ENCODE measurements at places on chromosomes 3 and 15.
A peak's percentile ranks its signal among the peaks of the same experiment; 100 is the strongest.

GRCh38 chr3:62529230-62529629 lies 155.9 kb upstream of the FEZF2 start:
- DNase-seq, result no peak

DNA sequence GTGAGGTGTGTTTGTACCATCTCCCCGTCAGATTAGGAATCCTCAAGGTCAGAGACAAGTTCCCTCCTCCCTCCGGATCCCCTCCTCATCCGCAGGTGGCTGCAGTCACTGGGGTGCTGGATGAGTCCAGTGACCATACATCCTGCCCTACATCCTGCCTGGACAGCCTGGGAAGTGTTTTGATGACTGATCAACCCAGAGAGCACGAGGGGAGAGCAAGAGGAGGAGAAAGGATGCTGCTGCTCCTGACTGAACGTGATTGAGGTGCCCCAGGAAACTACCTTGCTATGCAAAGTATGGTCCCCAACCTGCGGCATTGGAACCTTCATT lies 65.1 kb downstream of the SLC12A8 start:
- no peak for DNase-seq

DNA sequence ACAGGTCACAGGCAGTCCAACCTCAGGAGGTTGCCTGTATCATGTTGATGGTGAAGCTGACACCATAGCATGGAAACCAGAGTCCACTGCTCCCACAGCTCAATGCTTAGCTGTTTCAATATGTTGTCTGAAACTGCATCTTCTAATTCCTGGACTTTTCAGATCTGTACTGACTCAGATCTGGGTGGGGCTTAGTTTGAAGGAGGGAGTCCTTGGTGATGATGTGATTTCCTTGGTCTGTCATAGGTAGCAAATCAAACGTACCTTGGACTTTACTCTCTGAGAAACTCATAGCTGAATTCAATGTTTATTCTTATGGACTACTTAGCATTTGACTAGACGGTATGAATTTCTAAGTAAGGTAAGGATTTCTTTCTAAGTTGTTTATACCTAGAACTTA lies at the start of gene HHLA2:
TSS of gene HHLA2 (plus strand) at position 310 of the 400 bp plus-strand sequence. CDS start 55,266 bp downstream, outside the sequence.
- no peak for DNase-seq

DNA sequence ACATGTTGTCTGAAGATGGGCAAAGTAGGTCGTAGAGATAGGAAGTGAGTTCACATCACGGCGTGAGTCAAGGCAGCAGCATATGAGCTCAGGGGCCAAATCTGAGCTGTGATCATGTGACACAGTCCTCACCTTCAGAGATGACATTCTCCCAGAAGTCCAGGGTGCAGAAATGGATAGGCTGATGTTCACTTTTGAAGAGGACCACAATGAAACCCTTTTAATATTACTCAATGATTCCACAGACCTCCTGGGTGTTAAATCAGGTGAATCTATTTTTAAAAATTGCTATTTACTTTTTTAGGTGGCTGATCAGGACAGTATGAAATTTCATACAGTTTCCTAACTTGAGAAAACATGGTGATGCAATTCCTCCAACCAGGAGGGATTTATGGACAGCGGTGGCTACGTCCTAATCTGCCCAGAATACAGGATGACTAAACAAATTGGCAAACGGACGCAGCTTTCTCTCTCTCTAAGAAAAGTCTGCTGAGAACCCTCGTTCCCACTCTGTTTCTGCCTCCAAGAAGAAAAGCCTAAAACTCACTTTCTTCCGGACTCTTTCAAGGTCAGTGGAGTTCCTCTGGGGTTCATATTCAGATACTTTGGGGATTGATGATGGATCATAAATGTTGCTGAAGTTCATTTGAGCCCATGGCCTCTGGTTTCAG lies 34.4 kb downstream of the B3GNT5 start:
- no peak for DNase-seq

DNA sequence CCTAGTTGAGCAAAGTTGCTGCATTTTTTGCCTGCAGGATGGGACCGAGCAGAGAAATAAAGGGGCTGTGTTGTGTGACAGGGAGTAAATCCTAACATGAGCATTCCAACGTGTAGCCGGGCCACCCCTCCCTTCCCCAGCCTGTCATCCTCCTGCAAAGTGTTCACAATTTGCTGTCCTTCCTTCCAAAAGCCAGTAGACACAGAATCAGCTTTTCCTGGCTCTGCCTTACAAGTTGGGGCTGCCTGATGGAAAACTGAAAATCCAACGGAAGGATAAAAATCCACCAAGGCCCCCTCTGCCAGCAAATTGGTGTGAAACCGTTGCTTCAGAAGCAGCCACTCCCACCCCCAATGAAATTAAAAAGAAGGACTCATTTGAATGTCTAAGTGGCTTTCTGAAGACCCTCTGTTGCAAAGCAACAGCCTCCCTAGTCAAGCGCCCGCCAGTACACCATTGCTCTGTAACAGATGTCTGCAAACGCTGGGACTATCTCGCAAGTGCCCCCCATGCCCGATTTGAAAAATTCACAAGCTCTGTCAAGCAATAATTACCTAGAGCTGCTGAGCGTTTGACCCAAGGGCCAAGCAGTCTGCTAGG lies 665 bp downstream of the FRMD4B start:
- DNase-seq, result no peak

GRCh38 chr3:114646526-114646925 lies 352.7 kb downstream of the TIGIT start:
- DNase-seq, result no peak

GRCh38 chr3:111648991-111649579 lies 53.9 kb upstream of the ZBED2 start:
- no peak for DNase-seq

GRCh38 chr3:78707609-78708008 lies 1060.2 kb downstream of the ROBO1 start:
- DNase-seq, result no peak

GRCh38 chr15:80325206-80325605 lies 73.2 kb upstream of the CTXND1 start:
- DNase-seq, result no peak

- no peak for DNase-seq
These were observed 3.4 kb downstream of the TMCC1 start for GRCh38 chr3:129890125-129890524.

DNA sequence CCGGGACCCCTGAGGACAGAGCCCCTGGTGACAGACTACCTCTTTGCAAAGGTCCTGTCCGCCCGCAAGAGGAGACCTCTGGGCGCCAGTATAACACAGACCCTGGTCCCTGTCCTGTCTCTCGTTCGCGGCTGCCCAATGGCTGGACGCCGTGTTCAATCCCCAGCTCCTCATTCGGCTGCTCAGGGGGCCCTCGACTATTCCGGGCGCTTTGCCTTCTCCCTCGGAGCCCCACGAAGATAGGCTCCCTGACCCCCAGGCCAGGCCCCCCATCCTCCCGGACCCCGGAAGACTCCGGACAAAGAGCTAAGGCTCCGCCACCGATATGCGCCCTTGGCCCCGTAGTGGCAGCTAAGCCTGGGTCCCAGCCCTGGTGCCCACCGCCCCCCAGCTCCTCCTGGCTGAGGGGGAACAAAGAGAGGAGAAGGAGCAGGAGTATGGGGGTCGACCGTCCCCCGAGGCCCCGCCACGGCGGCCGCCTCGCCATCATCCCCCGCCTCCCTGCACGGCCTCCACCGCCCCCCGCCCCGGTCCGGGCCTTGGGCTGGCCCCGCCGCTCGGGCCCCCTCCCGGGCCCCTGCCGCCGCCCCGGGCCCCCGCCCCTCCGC lies 437 bp downstream of the CELSR3 start:
- no peak for DNase-seq

- no peak for DNase-seq
These were observed 148.6 kb downstream of the SHQ1 start for GRCh38 chr3:72699631-72700030.

DNA sequence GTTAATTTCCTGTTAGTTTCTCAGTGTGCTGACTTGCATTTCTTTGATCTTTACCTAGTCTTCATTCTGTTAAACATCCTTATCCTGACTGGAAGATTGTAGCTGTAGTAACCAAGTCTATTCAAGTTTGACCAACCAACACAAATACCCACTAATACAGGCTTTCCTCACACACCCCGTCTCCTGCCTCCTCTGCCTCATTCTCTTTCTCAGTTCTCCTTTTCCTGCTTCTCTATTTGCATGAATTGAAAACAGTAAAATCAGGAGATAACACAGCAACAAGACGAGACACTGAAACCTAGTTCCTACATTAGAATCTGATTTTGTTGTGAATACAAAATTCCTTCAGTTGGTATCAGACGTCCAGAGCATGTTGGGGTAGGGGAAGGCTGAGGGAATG lies 116.9 kb upstream of the ARPP21 start:
- DNase-seq, result no peak

DNA sequence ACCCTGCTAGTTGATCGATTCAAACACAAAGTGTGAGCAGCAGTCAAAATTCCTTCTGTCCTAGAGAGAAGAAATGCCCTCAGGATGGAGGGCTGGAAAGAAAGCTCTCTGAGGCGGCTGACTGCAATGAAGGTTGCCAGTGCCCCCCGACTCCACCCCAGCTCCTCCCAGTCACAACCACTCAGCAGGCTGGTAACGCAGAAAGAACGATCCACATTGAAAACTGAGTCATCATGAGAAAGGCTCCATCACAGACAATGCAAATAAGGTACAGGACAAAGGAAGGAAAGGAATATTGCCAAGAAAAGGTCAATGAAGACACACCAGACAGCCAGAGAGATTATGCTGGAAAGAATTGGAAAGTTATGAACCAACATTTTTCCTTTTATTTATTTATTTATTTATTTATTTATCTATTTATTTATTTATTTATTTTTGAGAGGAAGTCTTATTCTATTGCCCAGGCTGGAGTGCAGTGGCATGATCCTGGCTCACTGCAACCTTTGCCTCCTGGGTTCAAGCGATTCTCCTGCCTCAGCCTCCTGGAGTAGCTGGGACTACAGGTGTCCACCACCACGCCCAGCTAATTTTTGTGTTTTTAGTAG lies 17.4 kb upstream of the VGLL4 start:
- DNase-seq, result no peak

DNA sequence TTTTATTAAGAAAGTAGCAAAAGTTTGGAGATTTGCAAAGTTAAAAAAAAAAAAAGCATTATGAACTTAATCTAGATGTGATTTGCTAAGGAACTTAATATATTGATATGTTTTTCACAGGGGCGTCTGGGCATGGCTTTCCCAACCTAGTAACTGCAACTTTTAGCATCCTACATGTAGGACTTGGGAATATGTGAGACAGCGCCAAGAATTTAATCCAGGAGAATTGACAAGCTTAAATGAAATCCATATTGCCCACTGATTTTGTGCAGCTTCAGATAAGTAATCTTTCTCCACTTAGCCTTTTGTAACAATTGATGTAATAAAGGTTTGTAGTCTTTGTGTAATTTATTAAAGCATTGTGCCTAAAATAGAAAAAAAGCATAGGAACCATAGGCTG lies 982 bp upstream of the GABPB1 start:
- no peak for DNase-seq

- DNase-seq, result no peak
These were observed 49.4 kb upstream of the ACVR2B start for GRCh38 chr3:38404286-38404685.

DNA sequence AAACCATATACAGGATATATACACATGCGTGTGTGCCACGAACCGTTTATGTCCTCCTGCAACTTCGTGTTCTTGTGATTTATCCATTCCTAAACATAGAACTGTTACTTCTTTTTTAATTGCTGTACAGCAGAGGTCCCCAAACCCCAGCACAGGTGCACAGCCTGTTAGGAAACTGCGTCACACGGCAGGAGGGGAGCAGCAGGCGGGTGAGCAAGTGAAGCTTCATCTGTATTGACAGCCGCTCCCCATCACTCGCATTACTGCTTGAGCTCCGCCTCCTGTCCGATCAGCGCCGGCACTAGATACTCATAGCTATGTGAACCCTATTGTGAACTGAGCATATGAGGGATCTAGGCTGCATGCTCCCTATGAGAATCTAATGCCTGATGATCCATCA lies 34.9 kb upstream of the NRROS start:
- no peak for DNase-seq

DNA sequence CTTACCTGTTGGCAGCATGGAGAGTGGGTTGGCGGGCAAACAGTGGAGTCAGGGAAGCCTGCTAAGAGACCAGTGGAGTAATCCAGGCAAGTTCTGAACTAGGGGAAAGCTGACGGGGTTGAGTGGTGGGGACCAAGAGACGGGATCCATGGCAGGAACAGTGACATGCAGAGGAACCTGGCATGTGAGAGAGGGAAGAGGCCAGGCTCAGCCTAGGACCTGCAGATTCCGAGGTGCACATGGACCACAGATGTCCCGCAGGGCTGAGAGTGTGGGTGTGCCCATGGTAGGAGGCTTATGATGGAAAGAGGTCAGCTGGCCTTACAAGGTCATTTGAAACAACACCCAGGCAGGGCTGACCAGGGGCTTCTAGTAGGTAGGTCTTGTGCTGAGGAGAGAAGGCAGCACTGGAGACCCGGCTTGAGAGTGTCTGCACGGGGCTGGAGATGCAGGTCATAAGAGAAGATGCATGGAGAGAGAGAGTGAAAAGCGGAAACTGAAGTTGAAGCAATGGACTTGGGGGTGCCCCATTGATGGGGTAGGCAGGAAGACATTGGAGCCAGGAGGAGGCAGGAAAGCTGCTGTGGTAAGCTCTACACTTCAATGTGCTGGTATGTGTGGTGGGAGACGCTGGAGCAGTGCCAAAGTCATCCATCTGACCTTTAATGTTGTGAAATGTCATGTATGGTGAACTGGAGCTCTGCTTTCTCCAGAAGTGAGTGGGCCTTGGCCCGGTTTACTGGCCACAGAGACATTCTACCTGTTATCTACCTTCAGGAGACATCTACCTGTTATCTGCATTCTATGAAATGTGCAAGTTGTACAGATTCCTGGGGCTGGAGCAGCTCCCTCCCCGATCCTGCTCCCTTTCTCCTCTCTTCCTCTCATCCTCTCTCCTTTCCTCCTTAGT lies 4.6 kb downstream of the SPSB4 start:
- DNase-seq, result no peak

DNA sequence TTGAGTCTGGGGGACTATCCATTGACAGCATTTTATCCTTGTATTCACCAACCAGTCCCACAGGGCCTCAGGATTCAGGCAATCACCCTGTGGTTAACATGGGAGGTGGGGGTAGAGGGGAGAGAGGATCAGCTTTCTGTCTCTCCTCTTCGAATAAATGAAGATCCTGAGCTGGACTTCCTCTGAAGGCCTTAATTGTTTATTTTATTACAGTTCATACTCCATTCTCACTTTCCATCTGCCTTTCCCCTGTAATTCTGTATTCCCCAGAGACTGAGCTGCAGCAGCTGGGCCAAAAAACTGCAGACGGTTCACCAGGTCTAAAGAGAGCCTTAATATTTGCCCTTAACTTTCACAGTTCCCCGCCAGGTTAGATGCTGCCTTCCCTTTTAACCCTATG lies 11.9 kb downstream of the TAGLN3 start:
- peak; percentile 25 for DNase-seq

GRCh38 chr3:42772670-42773408 lies at the start of gene CCDC13:
CCDC13 (minus strand) TSS chr3:42773253; CDS start chr3:42758345, 14,908 bp downstream.
- peak; percentile 5 for DNase-seq

- no peak for DNase-seq
These were observed 106.7 kb downstream of the DPH6 start for GRCh38 chr15:35439291-35439690.

- DNase-seq, result no peak
These were observed 119.2 kb downstream of the FBLN2 start for GRCh38 chr3:13668136-13668535.

DNA sequence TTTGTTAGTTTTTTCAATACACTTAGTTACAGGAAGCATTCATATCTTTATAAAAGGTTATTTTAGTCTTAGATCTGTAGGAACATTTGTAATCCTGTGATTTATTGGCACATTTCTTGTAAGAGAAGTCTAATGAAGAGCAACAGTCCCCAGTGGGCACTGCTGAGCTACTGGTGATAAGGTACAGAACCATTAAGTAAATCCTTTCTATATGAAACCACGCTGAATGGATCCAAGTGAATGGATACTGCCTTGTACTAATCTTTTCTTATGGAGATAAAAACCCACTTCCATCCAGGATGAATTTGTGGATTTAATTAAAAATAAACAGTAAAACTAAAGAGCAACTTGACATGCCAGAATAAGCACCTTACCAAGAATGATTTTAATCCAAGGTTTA lies 64.0 kb downstream of the SHQ1 start:
- no peak for DNase-seq

Measured in NCI-H187 (cell line).